ENCODE measurements at places on chromosomes 13 and 19.

DNA sequence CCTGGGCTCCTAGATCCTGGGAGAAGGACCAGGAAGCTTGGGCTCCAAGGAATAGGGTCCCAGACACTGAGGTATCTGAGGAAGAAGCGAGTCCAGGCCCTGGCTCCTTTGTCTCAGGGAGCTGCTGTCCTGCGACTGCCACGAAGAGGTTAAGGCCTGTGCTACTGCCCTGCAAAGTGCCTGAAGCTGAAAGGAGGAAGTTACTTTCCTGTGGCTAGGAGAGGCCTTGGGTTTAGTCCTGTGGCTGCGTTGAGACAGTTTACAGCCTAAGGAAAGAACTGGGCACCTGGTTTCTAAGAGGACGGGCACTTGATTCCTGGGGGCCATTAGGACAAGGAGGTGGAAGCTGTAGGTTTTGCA, 2.8 kb downstream of the MYADM start:
- no peak for DNase-seq

- DNase-seq = no peak
Measured at GRCh38 chr13:74067818-74068217, 66.4 kb downstream of the KLF12 start.

- peak; percentile 76 for DNase-seq
Measured at GRCh38 chr19:20999731-21000352, 20.6 kb upstream of the ZNF430 start.

GRCh38 chr13:22103046-22104027, 432.5 kb downstream of the FGF9 start:
- no peak for DNase-seq

- DNase-seq = no peak
Measured at GRCh38 chr19:58509731-58510083, 2.1 kb downstream of the SLC27A5 start.

DNA sequence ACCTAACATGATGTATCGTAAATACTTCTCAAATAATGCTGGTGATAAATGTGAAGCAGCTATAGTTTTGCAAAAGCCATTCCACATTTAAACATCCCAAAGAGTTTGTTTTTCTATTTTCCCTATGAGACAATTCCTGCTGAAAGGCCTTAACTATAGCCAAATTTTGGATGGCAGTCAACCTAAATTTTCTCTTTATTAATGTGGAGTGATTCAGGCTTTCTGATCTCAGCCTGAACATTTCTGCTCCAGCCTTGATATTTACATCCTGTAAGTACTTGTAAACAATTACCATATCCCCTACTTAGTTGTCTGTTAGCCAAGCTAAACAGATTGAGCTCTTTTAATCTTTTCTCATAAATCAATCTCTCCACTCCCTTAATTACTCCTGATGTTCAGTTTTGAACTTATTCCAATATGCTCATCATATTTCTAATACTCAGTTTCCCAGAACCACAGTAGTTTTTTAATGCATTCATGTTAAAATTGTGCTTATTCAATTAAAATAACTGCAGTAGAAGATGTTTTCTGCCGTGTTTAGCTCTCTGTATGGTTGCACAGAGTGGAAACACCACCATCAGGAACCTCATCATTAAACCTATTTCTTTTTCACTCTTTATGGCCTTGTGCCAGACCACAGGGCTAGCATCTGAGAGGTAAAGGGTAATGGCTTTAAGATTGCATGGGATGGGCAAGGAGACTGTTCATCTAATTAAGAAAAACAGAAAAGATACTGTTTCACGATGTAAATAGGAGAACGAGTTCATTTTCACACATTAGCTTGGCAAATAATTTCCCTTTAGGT, 1235.2 kb upstream of the SLC10A2 start:
- no peak for DNase-seq

- no peak for DNase-seq
Measured at GRCh38 chr13:101144808-101145419, 271.4 kb downstream of the NALCN start.

GRCh38 chr19:17234911-17235299, 8.9 kb downstream of the OCEL1 start:
- peak; percentile 67 for DNase-seq

DNA sequence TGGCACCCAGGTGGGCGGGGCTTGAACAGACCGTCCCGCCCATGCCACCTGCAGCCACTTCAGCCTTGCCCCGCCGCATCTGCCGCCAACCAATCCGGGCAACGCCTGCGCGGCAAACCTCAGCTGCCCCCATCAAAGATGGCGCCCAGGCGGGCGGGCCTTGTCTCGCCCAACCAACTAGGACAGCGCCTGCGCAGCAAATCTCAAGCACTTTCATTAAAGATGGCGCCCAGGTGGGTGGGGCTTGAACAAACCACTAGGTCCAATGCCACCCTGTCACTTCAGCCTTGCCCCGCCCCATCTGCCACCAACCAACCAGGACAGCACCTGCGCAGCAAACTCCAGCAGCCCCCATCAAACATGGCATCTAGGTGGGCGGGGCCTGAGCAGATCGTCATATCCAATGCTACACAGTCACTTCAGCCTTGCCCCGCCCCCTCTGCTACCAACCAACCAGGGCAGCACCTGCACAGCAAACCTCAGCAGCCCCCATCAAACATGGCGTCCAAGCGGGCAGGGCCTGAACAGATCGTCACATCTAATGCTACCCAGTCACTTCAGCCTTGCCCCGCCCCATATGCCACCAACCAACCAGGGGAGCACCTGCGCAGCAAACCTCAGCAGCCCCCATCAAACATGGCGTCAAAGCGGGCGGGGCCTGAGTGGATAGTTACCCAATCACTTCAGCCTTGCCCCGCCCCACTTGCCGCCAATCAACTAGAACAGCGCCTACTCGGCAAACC, 1.4 kb downstream of the PEG3 start:
- DNase-seq = no peak

DNA sequence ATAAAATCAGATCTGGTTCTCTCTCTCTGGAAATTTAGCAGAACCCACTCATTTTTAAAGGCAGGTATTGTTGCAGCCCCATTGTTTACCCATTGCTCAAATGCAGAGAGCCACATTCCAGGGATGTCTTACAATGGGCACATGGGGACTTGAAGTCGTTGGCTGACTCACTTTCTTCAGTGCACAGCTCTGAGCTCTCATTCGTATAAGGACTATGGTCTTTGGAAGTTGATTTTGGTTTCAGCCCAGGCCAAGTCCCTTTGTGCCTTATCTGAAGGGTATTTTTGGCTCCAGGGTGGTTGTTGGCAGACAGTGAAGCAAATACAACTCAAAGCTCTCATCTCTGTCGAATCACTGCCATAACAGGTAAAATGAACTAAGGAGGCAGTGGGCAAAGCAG, 47.3 kb upstream of the CLDN10 start:
- DNase-seq = no peak

- DNase-seq = no peak
Measured at GRCh38 chr13:52992110-52992509, 36.5 kb upstream of the OLFM4 start.

- DNase-seq = no peak
Measured at GRCh38 chr13:41117869-41118268, 14.7 kb downstream of the KBTBD6 start.

GRCh38 chr19:13055213-13056051, 47.2 kb downstream of the LYL1 start:
- no peak for DNase-seq

- DNase-seq = no peak
Measured at GRCh38 chr13:114129649-114130062, 2.8 kb downstream of the RASA3 start.

GRCh38 chr19:40570313-40571004, 6.2 kb upstream of the SHKBP1 start:
- peak; percentile 90 for DNase-seq
